Natural killer cell (primary cell): ENCODE measurements at places on chromosomes 11 and 22. TPM values are rescaled to one million over a fixed set of nuclear protein-coding genes. Genes with fewer than 3 reads are reported as not detected.
A peak's percentile ranks its signal among the peaks of the same experiment; 100 is the strongest.

- DNase-seq, result no peak
Measured at GRCh38 chr11:34749666-34750659, 129.1 kb downstream of the EHF start.

GRCh38 chr22:27212617-27213177 lies 555.3 kb downstream of the MIAT start:
- no peak for DNase-seq

DNA sequence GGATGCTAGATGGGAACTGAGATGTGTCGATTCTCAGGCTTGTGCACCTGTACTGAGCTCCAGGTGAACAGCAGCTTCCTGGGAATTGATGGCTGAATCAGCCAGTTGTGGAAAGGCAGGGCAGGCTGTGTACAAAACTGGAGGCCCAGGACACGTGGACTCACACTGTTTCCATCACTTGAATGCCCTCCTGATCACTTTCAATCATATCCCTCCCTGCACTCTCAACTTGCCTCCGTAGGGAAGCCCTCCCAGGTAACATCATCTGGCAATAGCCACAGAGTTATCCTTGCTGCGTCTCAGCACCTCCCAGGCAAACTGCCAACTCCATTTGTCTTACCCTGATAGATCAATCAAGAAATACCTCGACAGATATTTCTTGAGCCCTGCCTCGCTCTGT lies 10.1 kb downstream of the FAM83F start:
- no peak for DNase-seq

DNA sequence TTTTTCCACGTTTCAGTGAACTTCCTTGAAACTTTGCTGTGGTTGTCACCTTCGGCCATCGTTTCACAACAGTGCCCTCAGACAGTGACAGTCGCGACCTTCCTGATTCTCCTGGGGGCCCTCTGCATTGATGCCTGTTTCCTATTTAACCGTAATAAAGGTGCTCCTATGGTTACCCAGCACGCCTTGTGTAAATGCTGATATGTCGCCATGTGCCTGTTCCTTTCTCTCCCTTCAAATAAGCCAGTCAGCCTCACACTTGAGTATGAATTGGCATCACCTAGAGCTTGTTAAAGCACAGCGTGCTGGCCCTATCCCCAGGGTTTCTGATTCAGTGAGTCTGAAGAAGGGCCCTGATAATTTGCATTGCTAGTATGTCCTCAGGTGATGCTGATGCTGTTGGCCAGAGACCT lies 104.8 kb downstream of the MICAL2 start:
- peak; percentile 26 for DNase-seq

The MN1 gene
- 0.39 TPM for total RNA-seq

The APOL4 gene
- total RNA-seq, result not detected
